Tibial nerve (tissue), 4 donors: ENCODE measurements at places on chromosomes 1 and 21. TPM values are rescaled to one million over a fixed set of nuclear protein-coding genes. Genes with fewer than 3 reads are reported as not detected.
A peak's percentile ranks its signal among the peaks of the same experiment; 100 is the strongest.

DNA sequence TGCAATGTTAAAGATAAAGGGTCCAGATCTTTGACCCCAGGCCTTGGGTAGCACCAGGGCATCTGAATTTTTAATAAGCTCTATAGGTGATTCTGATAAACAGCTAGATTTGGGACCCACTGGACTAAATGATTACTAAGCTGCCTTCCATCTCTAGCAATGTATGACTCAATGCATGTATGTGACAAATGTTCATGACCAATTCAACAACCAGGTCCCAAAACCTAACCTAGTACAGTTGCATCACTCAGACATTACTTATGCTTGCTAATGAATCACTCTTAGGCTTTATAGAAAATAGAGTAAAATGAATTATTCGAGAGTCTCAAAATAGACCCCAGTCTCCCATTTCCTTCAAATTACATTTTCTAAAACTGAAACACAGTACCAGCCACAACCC lies 35.5 kb downstream of the RCAN1 start:
- DNase-seq = no peak

DNA sequence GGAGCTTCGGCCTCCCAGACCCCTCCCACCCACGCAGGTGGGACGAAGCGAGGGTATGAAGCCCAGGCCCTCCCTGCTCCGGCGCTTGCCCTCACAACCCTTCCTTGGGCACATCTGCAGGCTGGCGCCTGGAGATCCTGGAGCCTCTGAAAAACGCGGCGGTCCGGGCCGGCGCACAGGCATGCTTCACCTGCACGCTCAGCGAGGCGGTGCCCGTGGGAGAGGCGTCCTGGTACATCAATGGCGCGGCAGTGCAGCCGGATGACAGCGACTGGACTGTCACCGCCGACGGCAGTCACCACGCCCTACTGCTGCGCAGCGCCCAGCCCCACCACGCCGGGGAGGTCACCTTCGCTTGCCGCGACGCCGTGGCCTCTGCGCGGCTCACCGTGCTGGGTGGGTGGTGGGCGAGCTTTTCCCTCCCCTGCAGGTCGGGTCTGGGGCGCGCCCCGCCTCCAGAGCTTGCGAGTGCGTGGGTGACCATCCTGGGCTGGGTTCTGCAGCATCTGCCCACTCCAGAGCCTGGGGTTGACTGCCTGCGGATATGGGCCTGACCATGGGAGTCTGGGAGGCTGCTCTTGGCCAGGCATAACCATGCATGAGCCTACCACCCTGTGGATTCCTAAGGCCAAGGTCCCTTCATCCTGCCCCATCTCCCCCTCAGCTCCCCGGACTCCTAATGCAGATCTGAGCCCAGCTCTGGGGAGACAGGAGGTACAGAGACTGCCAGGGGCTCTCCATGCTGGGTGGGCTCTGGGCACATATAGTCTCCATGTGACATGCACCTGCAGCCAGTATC lies 89.8 kb downstream of the TRIM11 start:
- no peak for DNase-seq

GRCh38 chr1:77406661-77407060 lies 124.8 kb downstream of the AK5 start:
- no peak for DNase-seq

GRCh38 chr1:41377397-41377796 lies 16.2 kb downstream of the FOXO6 start:
- no peak for DNase-seq

DNA sequence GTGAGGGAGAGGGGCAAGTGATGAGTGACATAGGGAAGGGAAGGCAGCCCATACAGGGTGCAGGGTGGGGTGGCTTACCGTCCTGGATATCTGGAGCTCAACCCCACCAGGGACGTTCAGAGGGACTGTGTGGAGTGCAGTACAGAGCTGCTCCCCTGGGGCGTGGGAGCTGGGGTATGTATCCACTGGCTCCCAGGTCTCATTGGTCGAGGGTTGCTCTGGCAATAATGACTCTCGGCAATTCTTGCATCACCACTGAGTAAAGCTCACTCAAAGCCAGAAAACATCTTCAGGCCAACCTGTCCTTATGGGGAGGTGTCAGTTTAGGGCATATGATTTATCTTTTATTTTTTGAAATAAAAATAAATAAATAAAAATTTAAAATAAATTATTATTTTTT lies 43.2 kb upstream of the RUNX3 start:
- no peak for DNase-seq

DNA sequence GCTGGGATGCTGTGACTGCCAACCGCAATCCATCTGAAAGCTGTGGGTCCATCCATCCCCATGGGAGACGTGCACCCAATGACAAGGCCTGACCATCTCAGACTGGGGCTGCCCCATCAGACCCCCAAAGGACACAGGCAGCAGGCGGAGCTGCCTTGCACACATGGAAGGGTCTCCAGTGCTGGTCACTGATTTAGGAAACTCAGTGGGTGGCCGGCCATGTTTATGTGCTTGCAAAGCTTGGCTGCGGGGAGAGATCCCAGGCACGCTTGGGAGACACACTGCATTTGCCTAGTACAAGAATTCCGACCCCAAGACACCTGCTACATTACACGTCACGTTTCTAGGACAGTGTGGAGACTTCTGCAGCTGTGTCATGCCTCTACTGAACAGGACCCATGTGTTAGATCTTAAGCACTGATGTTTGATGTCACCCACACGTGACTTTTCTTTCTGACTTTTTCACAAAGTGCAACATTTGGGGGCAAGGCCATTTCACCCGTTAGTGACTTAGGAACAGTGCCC lies 181.4 kb downstream of the CLIC6 start:
- no peak for DNase-seq

- DNase-seq = no peak
Measured at GRCh38 chr1:50257940-50258685, 149.4 kb downstream of the ELAVL4 start.

- no peak for DNase-seq
Measured at GRCh38 chr1:185238447-185238846, 78.6 kb downstream of the IVNS1ABP start.

DNA sequence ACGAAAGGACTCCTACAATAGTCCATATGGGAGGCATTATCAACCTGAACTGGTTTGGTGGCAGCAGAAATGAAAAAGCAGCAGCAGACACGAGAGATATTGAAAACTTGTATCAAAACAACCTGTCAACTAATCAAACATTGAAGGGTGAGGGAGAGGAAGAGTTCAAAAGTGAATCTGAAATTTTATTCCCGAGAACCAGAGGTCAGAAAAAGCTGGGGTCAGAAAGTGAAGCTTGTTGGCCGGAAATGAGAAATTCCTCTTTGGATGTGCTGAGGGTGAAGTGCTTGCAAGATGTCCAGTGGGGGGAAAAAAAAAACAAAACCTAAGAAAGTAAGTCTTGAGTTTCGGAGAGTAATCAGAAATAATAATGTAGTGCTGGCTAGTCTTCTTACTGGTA lies 1.9 kb upstream of the C4BPA start:
- DNase-seq = no peak

DNA sequence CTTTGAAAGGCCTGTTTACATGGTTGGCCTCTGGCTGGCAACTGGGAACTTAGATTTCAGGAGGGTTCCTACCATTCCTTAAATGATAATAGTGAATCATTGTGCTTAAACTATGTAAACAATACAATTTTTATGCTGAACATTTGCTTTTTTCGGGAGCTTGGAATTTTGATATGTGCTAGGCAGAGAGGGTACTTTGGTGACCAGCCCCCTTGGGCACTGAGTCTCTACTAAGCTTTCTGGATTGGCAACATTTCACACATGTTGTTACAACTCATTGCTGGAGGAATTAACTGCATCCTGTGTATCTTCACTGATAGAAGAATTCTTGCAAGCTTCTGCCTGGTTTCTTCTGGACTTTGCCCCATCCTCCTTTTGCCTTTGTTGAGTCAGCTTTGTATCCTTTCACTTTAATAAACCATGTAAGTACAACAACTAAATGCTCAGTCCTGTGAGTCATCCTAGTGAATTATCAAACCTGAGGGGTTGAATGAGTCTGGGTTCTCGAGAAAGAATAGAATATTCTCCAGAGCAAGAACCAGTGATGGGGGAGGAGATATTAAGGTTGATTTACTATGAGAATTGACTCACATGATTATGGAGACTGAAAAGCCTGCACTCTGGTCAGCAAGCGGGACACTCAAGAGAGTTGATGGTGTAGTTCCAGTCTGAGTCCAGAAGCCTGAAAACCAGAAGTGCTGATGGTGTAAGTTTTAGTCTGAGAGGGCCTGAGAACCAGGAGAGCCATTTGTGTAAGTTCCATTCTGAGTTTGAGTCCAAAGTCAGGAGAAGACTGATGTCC lies 3.1 kb upstream of the SLC16A4 start:
- DNase-seq = no peak

GRCh38 chr1:5895446-5896406 lies 96.5 kb downstream of the NPHP4 start:
- no peak for DNase-seq

GRCh38 chr1:161098210-161099068 lies at the start of gene KLHDC9:
Gene KLHDC9 (plus strand): TSS chr1:161098361. CDS start chr1:161098536, 175 bp downstream.
- DNase-seq = peak; percentile 46

DNA sequence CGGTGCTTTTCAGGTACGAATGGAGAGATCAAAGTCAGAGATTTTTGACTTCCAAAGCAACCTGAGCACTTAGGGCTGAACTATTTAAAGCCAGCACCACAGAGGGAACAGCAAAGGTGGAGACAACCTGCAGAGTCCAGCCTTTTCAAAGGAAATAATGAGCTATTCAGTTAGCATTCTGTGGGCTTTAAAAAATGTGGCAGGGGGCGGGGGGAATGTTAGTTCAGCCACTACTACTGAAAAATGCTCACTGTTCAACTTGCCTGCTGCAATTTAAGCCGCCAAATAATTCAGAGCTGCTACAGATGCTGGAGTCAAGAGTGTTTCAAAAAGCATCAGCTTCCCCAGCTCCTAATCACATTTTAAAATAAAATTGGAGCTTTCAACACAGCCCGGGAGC lies 473.3 kb upstream of the PLXNA2 start:
- no peak for DNase-seq

DNA sequence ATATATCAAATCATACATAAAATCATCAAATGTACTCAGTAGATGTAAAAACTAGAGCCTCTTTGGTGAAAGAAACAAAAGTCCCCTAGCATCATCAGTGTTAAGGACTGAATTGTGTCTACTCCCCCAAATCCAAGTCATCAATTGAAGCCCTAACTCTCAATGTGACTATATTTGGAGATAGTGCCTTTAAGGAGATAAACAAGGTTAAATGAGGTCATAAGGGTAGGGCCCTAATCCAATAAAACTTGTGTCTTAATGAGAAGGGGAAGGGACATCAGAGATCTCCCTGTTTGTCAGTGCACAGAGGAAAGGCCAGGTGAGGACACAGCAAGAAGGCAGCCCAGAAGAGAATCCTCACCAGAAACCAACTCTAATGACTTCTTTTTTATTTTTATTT lies 33.5 kb downstream of the USP24 start:
- DNase-seq = no peak

DNA sequence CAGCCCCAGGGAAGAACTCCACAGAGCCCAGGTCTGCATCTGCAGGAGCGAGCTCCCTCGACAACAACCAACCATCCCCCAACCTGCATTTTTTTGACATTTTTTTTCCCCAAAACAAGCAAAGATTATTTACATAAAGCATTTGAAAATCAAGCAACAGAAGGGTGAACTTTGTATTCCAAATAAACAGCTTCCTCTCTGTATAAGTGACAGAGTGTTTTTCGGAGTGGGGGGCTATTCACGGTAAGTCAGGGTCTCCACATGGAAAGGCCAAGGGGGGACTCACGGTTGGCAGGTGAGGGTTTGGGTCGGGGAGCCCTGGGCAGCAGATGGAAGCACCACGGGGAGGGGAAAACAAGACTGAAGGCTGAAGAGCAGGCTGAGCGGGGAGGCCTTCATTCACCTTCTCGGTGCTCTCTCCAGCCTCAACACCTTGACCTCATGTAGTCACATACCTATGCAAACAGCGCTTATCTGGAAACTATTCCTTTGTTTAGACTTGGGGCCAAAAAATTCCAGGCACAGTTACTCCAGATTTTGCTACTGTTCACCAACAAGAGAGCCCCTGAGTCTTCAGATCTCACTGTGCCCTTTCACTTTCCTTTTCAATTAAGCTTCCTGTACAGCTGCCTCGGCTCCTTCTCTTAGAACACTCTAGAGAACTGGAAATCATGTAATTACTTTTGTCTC lies 27.6 kb downstream of the C2CD2 start:
- DNase-seq = no peak

GRCh38 chr1:17569200-17570139 lies 30.0 kb downstream of the ARHGEF10L start:
- peak; percentile 93 for DNase-seq

GRCh38 chr21:36508948-36509347 lies 29.0 kb upstream of the CLDN14 start:
- DNase-seq = no peak

DNA sequence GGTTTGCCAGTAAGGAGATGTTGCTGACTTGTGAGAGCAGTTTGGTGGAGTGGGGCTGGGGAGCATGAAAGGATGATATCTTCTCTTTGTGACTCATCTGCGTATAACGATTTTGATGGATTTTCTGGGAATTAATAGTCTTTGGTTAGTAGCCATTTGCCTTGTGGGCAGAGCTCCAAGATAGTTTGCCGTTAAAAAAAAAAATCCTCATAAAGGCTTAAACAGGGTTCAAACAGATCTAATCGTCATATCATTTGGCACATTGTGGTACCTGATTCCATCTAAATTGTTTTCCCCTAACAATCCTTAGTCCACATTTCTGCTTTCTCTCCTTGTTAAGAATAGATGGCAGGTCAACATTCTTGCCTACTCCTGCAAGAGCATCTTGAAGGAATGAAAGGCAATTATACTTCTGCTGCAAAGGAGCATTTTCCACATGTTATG lies 168.0 kb downstream of the PPP1R12B start:
- no peak for DNase-seq

GRCh38 chr1:230778916-230779590 lies 31.9 kb downstream of the CAPN9 start:
- no peak for DNase-seq

DNA sequence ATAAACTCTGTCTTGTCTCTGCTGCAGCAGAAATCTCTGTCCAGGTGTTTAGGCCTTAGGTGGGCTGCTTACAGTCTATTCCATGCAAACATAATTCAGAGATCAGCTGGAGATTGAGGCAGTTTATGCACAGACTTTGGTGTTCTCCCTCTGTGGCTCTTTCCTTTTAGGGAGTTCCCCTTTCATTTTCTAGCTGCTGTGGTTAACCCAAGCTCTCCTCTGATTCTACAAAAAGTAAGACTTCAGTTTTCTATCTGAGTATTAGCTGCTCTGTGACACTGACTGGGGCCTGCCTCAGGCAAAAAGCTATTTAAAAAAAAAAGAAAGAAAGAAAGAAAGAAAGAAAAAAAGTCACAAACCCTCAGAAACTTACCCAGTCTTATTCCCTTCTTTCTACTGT lies 211.1 kb downstream of the CAMTA1 start:
- DNase-seq = no peak

GRCh38 chr21:35791541-35792325 lies 268.6 kb downstream of the SETD4 start:
- no peak for DNase-seq

ZNF683 gene
- not detected for total RNA-seq

TEX38 gene
- not detected for total RNA-seq

FHAD1 gene
- 0.63 TPM for total RNA-seq

DR1 gene
- total RNA-seq = 31.0 TPM

HTR6 gene
- total RNA-seq = not detected

CRYBG2 gene
- total RNA-seq = not detected

C1orf116 gene
- total RNA-seq = not detected

RIIAD1 gene
- total RNA-seq = not detected

CD1E gene
- not detected for total RNA-seq

TRAF5 gene
- total RNA-seq = 14.9 TPM

CSTB gene
- 16.7 TPM for total RNA-seq

GSTM3 gene
- 37.2 TPM for total RNA-seq
